Jurkat, Clone E6-1 (cell line): ENCODE measurements at places on chromosomes 6 and 20.

GRCh38 chr6:135063926-135064325, 9.3 kb upstream of the HBS1L start:
- DNase-seq: no peak

DNA sequence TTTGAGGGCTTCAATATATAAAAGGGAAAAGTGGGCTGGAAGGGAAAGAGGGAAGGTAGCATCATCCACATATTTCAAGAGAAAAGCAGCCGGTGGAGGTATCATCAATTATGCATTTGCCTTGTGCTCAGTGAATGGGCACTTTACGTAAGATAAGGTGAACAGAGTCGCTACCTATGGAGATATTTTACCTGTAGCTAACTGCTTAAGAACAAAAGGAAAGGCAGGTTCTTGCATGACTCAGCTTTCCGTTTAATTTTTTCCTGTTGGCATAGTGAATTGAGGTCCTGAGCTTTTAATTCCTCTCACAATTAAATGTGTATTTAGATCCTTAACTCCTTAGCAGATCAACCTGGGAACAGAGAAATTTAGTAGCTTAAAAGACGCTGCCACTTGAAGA, 25.5 kb upstream of the PLCB4 start:
- no peak for DNase-seq

GRCh38 chr6:149014631-149015534, 268.1 kb downstream of the UST start:
- no peak for DNase-seq

DNA sequence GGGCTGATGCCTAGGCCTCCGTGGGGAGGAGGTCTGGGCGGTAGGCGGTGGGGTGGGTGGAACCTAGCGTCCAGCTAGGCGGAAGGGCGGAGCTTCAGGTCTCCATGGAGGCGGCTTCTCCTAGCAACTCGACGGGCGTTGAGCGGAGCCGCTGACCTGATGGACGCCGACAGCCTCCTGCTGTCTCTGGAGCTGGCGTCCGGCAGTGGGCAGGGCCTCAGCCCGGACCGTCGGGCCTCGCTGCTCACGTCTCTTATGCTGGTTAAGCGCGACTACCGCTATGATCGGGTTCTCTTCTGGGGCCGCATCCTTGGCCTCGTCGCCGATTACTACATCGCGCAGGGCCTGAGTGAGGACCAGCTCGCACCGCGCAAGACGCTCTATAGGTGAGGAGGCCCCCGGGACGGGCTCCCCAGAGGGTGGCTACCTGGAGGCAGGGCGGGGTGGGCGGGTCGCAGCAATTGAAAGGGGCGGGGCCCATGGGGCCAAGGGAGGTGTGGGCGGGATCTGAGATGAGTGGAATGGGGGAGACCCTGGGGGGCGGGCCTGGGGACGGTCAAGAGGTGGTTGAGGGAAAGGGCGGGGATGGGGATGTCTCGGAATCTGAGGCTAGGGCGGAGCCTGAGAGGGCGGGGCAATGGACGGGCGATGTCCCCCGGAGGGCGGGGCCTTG, at the start of gene RSPH9:
RSPH9 (plus strand) TSS at position 97 of the 673 bp plus-strand sequence; CDS start at position 160, 63 bp downstream.
- no peak for DNase-seq

GRCh38 chr6:121867095-121867494, 431.6 kb downstream of the GJA1 start:
- DNase-seq: no peak

- no peak for DNase-seq
Measured at GRCh38 chr6:24092407-24092806, 33.6 kb upstream of the NRSN1 start.

DNA sequence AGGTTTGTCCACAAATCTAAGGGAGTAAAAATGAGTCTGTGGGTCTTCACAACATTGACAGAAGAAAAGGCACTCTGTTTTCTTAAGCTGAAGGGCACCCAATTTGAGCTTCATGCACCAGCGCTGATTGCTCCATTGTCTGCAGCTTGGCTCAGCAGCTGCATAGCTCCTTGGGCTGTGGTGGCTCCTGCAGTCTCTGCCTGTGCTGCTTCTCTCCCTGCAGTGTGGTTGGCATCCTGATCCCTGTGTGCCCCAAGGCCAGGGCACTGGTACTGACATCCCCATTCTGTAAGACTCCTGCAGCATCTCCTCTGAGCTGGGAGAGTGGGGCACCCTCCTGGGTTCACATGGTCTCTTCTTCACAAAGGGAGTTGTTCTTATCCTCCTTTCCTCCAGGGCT, 83.2 kb upstream of the B3GAT2 start:
- DNase-seq: no peak

- no peak for DNase-seq
Measured at GRCh38 chr20:3987296-3987695, 28.1 kb downstream of the RNF24 start.

- peak; percentile 37 for DNase-seq
Measured at GRCh38 chr20:13771853-13772453, 12.8 kb downstream of the ESF1 start.

DNA sequence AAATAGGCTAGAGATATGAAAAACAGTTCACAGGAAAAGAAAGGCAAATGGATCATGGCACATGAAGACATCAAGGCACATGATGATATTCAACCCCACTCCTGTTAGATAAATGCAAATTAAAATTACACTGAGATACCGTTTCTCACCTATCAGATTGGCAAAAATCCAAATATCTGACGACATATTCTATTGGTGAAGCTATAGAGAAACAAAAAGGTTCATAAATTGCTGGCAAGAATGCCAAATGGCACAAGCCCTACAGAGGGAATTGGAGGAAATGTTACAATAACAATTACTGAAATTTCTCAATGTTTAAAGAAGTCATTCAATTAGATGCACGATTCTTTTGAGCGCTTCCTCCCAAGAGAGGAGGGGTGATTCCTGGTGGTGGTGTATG, 45.3 kb upstream of the DSN1 start:
- no peak for DNase-seq

DNA sequence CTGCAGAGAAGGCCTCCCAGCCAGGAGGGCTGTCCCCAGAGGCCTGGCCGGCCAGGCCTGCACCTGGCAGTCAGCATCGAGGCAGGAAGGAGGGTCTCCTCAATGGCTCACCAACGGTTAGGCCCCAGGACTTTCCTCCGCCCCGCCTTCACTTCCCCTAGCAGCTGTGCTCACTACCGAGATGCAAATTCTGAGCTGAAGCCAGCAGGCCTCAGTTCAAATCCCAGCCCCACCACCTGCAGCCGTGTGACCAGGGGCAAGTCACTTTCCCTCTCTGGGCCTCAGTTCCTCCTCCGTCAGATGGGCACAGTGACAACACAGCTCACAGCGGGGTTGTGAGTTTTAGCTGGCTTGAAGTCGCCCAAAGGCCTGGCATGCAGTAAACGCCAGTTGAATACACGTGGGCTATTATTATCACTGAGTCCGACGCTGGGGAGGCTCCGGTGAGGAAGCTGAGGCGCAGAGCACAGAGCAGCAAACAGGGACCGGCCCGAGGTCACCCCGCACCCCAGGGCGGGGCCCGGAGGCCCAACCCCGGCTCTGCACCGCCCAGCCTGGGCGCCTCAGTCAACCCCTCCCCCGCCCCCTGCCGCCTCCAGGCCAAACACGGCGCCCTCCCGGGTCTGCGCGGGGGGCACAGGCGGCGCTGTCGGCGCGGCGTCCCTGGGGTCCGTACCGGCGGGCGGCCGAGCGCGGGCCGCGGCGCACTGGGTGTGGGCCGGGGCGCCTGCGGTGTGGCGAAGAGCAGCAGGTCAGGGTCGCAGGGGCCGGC, 671 bp downstream of the E2F1 start:
- DNase-seq: no peak

DNA sequence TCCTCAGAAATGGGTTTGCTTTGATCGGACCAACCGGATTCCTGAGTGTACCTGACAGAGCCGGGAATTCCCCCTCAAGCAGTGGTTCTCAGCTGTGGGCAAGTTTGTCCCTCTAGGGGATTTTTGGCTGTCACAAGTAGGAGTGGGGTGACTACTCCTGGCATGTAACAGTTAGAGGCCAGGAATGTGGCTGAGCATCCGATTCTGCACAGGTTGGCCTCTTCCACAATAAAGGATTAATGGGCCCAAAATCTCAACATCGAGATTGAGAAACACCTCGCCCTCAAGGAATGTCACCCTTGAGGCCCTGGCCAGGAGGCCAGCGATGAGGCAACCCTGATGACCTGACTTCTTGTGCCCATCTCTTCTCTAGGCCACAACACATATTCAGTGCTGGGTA, 7.9 kb downstream of the AGPAT4 start:
- no peak for DNase-seq

GRCh38 chr6:113271437-113271836, 585.7 kb upstream of the MARCKS start:
- no peak for DNase-seq

DNA sequence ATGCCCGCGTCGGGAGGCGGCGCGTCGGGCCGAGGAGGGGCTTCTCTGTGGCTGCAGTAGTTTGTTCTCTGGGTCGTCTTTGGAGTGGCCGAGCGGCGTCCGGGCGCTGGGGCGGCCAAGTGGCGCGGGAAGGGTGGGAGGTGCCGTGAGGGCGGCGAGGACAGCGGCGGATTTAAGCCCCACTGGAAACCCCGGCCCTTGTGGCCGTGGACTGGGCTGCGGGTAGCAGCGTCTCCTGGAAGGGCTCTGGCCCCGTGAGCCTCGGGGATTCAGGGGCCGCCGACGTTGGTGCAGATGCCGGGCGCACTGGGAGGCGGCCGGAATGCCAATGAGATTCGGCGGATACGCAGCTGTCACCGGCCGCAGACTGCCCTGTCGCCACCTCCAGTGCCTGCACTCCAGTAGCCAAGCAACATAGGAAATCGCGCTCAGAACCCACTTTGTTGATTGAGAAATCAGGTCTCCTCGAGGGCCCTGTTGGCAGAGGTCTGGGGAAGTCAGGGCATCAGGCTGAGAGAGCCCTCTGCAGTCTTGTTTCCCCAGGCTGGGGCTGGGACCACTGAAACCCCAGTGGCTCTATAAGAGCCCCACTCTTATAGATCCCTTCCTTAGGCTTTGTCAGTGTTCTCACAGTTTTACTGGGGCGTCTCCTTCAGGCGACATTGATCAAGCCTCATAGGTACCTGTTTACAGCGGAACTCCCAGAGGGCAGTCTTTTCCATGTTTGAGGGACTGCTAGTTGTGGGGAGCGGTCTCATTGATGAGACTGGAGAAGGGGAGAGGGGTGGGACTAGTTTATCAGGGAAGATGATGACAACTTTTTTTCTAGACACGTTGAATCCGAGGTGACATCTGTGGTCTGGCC, 642 bp downstream of the GZF1 start:
- DNase-seq: no peak

DNA sequence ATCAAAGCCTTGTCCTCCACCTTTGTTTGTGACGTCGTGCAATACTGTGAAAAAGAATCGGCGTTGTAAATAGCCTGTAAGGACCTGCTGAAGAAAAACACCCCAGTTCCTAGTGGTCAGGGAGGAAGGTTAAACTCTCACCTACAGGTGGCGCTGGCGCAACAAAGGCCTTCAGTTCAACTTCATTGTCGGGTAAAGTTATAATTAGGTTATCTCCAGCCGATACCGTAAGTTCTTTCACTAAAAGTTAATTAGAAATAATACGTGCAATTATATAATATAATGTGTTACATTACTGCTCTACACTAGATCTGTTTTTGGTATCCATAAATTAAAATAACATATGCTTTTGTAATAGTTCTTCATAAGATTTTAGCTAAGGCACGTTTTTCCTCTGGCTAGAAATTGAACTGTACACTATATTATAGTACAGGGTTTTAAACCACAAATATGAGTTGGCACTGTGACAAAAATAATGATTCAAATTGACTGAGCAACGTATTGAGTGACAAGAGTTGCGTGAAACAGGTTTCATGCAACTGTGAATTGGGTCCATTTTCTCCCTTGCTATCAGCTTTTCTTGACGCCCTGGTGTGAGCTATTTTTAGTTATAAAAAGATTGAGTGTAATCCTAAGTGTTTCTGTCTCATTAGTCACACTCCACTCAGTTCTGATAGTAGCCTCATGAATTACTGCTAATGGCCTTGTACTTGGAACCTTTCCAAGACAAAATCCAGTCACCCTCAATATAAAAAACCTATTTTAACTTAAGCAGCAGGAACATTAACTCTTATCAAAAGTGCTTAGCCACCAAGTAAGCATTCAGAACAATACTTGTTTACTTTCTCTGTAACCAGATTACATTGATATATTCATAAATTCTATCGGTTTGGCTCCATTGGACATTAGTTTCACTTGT, 62.3 kb downstream of the KIAA0319 start:
- peak; percentile 48 for DNase-seq

- peak; percentile 46 for DNase-seq
Measured at GRCh38 chr20:433300-433975, 25.3 kb downstream of the RBCK1 start.

DNA sequence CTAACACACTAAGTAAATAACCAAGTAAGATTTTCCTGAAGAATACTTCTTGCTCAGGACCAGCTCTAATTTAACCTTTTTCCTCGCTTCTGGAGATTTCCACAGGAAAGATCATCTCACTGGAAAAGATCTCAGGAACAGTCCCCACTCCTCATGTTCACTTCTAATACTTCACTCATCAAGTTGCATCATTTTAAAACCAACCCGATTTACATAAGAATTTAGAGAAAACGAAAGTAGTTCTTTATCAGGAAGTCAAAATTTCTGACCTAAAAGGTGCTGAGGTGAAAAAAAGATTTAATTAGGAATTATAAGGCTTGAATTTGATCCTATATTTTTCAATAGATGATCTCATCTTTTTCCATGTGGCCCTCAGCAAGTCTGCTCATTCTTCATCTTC, 46.6 kb upstream of the PKHD1 start:
- DNase-seq: no peak

GRCh38 chr6:42890311-42891198, 11.1 kb downstream of the RPL7L1 start:
- DNase-seq: peak; percentile 87

DNA sequence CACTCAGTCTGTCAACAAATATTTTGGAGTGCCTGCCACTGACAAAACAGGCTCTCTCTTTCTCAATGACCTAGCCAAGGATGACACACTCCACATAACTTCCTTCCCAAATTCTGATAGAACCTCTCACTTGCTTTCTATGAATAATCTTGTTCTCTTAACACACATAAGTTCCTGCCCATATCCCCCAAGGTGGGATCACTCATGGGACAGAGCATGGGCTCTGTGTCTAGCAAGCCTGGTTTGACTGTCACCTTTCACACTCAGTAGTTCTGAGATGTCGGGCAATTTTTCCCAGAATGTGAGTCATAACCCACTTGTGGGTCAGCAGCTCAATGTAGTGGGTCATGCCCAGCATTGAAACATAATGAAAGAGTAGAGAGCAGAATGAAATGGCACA, 78.1 kb downstream of the LRFN2 start:
- no peak for DNase-seq

- DNase-seq: no peak
Measured at GRCh38 chr6:36717231-36717825, 19.7 kb downstream of the RAB44 start.

- DNase-seq: no peak
Measured at GRCh38 chr20:18314786-18315406, 26.6 kb downstream of the ZNF133 start.

GRCh38 chr20:19546648-19547047, 211.4 kb upstream of the RIN2 start:
- DNase-seq: no peak

DNA sequence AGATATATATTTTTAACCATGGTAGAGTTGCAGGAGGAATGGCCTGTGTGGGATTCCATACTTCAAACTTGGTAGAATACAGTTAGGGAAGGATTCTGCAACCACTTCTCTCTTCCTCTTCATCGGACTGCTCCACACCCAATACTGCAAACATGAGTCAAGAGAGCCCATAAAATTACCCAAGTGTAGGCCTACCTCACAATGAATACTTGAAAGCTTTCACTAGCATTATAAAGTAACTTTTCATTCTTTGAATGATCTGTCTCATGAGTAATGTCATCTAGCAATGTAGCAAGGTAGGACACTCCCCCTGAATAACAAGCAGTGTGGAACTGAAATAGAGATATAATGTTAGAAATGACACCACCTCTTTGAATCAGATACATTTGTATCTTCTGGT, 79.4 kb downstream of the FOXC1 start:
- no peak for DNase-seq
